CD4-positive, alpha-beta T cell treated with Interleukin-2 at 100 ng/mL for 4 hours (primary cell): ENCODE measurements at places on chromosomes 16 and 17.

- no peak for DNase-seq
These were observed 13.9 kb downstream of the OTOP3 start for GRCh38 chr17:74949455-74950115.

DNA sequence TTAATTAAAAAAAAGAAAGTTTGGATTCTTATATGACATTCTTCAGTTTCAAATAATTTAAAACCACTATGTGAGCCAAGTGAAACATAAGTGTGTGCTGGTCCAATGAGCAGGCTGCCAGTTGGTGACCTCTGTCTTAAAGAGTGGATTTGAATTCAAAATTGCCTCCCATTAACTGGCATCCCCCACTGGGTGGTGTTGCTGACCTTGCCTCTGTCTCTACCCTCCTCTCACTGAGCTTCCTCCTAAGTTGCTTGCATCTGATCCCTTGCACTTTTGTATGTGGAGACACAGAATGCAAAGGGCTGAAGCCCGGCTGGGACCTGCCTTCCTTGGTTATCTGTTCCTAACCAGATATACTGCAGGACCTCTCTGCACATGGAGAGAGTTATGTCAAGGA, 160.6 kb downstream of the CYLD start:
- DNase-seq, result no peak

GRCh38 chr17:57603978-57604377, 141.1 kb downstream of the CCDC182 start:
- peak; percentile 90 for DNase-seq

GRCh38 chr16:65117811-65118448, 3.9 kb downstream of the CDH11 start:
- DNase-seq, result peak; percentile 30

- no peak for DNase-seq
These were observed 864.0 kb downstream of the KCNJ2 start for GRCh38 chr17:71033336-71033735.

GRCh38 chr17:15454346-15454745, 13.1 kb downstream of the CDRT4 start:
- DNase-seq, result no peak

DNA sequence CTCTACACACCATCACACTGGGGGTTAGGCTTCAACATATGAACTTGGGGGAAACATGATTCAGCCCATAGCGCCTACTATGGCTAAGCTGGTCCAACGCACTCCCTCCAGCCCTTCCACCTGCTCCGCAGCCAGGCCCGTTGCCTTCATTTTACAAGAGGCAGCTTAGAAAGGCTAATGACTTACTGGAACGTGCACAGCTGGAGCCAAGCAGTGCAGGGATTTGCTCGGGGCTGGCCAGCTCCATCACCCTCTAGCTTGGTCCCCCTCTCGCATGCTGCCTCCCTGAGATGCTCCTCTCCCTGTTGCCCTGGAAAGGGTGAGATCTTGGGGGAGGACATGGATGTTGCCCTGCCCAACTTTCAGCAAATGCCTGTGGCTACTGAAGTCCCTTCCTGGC, 2.8 kb upstream of the CACNG1 start:
- no peak for DNase-seq

DNA sequence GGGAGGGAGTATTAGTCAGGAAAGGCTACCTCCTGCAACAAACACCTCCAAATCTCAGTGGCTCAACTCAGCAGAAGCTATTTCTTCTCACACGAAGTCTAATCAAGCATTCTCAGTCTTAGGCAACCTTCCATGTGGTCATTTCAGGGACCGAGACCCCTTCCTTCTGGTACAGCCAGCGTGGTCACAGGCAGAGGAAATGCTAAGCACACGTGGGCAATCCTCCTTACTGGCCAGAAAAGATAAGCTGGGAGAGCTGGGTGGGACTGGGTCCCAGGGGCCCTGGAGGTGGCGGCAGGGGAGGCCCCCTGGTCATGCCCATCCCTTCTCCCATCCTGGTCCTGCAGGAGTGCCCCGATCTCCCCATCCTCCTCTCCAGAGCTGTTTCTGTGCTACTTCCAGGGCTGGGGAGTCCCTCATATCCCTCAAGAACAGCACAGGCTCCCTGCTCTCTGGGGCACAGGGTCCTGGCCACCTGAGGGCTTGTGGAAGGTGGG, 5.7 kb upstream of the CX3CL1 start:
- DNase-seq, result no peak

GRCh38 chr17:28741358-28742349, 2.2 kb upstream of the TRAF4 start:
- no peak for DNase-seq

- no peak for DNase-seq
These were observed 7.3 kb upstream of the IL34 start for GRCh38 chr16:70638814-70639792.

- DNase-seq, result no peak
These were observed 20.3 kb upstream of the ARL2BP start for GRCh38 chr16:57224651-57225335.

GRCh38 chr17:34172390-34172918, 82.6 kb upstream of the CCL2 start:
- no peak for DNase-seq

DNA sequence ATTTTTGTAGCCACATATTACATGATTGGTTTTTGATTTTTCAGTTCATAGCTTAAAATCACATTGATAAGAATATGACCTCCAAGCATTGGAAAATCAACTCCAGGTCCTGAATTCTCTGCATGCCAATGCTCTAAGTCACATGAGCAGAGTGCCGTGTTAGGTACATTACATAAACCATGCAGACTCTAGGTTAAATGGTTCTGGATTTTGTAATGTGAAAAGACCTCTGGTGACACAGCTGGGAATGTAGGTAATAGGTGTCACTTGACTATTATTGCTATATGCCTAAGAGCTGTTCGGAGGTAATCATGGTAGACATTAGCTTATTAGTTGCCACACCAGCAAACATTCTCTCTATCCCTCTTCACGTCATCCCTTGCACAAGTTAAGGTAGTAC, 231.1 kb upstream of the SALL1 start:
- DNase-seq, result no peak

DNA sequence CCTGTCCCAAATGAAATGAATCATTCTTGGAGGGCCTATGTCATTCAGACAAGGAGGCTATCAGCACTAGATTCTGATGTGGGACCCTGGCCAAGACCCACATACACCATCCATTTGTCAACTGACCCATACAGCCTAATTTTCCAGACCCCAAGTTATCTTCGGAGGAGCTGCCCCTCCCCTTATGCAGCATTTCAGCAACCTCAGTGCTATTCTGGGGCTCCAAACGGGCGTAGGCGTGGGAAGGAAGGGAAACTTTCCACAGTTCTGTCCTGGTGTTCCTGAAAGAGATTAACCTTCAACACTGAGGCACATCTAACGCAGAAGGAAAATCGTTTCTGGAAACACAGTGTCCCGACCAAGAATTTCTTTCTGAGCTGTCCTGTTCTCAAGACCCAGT, 86.7 kb downstream of the MYH11 start:
- no peak for DNase-seq

GRCh38 chr16:10080051-10080772, 102.0 kb downstream of the GRIN2A start:
- DNase-seq, result no peak

- DNase-seq, result no peak
These were observed 10.9 kb upstream of the CHST6 start for GRCh38 chr16:75506107-75506506.

DNA sequence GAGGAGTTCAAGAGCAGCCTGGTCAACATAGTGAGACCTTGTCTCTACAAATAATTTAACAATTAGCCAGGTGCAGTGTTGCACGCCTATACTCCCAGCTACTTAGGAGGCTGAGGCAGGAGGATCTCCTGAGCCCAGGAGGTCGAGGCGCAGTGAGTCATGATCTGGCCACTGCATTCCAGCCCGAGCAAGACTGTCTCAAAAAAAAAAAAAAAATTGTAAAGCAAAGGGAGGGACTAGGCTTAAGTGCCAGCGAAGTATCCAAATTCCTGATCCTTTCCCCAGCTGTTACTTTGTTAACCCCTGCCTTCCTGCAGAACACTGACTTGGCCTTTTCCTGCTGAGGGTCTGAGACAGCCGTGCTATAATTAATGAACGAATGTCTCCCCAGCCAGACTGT, 2.7 kb downstream of the GDPD3 start:
- no peak for DNase-seq

GRCh38 chr17:33583518-33584417, 290.7 kb upstream of the ASIC2 start:
- no peak for DNase-seq

GRCh38 chr17:80702315-80703141, 157.9 kb downstream of the RPTOR start:
- DNase-seq, result no peak
